ENCODE measurements at places on chromosomes 1 and 21.

- DNase-seq, result no peak
Measured at GRCh38 chr1:166182281-166182680, 15.5 kb upstream of the FAM78B start.

GRCh38 chr21:45860493-45861155 is 120.9 kb upstream of the COL6A1 start:
- DNase-seq, result no peak

- DNase-seq, result no peak
Measured at GRCh38 chr1:96145492-96145891, 576.1 kb upstream of the PTBP2 start.

DNA sequence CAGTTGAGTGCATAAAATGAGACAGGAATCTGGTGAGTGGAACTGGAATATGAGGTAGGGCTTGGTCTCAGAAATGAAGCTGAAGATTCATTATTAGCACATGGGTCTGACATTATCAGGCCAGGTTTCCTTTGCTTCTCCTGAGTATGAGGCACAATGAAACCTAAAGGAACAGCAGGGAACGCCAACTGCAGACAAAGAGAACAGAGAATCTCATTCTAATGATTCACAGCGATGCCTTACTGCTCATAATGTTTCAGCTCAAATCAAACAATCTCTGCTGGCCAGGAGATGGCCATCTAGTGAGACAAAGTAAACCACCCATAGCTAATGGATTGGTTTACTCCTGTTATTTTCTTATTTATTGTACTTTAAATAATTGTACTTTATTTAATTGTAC is 133.5 kb downstream of the C1orf21 start:
- no peak for DNase-seq

GRCh38 chr21:46057710-46058241 is 40.1 kb upstream of the COL6A2 start:
- DNase-seq, result no peak

DNA sequence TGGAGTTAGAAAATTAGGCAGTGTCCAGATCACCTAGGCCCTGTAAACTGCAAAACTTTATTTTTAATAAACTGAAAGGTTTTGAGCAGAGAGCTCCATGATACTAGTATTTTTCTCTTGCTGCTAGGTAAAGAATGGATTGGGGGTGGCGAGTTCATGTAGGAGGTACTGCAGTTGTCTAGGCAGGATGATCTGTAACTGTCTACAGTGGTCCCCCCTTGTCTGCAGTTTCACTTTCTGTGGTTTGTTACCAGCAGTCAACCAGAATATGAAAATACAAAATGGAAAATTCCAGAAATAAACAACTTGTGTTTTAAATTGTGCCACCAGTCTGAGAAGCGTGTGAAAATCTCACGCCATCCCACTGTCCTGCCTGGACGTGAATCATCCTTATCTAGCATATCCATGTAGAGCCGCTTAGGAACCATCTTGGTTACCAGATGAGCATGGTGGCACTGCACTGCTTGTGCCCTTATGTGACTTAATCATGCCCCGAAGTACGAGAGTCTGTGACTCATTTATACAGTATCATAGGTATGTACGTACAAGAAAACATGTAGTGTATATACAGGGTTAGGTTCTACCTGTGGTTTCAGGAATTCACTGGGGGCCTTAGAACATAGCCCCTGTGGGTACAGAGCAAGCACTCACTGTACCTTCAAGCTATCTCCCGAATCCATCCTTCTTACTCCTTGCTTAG is 94.2 kb downstream of the AHCTF1 start:
- DNase-seq, result no peak

DNA sequence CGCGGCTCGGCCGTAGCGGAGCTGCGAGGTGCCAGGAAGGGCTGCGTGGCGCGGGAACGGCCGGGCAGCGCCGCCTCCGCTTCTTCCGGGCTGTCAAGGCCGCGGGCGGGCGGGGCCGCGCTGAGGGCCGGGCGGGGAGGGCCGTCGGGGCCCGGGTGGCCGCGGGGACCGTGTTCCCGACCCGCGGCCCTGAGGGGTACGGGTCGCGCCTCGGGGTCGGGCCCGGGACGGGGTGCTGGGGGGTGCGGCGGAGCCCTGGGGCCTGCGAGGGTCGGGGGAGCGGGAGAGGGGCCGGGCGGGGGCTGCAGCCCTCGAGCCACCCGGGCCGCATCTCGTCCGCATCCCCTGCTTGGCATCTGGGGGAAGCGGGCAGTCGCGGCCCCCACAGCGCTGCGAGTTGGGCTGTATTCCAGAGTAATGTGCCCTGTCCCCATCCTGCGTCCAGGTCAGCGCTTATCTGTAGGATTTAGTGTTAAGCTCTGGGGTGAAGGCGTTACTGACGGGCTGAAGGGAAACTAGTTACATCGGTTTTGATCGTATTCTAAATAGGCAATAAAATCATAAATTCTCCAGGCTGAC is 379 bp downstream of the RER1 start:
- no peak for DNase-seq

- no peak for DNase-seq
Measured at GRCh38 chr1:86753700-86754099, 49.3 kb downstream of the SH3GLB1 start.

DNA sequence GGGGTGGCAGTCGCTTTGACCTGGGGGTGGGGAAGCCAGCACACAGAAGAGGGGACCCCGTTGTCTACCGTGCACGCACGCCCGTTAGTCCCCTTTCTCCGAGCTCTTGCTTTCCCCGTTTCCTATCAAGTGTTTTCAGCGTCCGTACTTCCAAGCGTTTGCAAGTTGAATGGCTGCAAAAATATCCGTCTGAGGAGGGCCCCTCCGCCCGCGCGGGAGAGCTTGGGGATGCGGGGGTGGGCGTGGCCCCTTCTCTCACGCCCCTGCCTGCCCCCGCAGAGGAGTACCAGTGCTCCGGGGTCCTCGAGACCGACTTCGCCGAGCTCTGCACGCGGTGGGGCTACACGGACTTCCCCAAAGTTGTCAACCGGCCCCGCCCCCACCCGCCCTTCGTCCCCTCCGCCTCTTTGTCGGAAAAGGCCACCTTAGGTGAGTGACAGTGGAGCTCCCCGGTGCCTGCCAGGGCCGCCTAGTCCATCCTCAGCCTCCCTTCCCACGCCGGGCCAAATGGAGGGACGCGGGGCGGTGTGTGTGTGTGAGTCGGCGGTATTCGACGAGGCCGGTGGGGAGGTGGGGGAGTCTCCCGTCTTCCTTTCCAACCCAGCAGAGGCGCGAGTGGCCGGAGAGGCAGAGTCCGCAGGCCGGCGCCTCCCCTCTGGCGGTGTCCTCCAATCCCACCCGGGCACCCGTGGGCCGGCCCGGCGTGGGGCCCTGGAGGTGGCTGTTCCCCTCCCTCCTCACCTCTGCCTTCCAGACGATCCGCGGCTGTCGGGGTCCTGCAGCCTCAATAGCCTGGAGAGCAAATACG is 3.4 kb downstream of the LRRC71 start:
- no peak for DNase-seq

GRCh38 chr1:205676002-205676401 is 4.3 kb downstream of the SLC45A3 start:
- no peak for DNase-seq

- DNase-seq, result no peak
Measured at GRCh38 chr1:201221201-201221846, 30.7 kb downstream of the IGFN1 start.

DNA sequence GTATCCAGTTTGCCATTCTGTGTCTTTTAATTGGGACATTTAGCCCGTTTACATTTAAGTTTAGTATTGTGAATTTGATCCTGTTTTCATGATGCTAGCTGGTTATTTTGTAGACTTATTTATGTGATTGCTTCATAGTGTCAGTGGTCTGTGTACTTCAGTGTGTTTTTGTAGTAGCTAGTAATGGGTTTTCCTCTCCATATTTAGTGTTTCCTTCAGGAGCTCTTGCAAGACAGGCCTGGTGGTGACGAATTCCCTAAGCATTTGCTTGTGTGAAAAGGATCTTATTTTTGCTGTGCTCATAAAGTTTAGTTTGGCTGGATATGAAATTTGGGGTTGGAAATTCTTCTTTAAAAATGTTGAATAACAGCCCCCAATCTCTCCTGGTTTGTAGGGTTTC is 69.2 kb upstream of the PDC start:
- no peak for DNase-seq

GRCh38 chr1:68470388-68470970 is 20.7 kb upstream of the RPE65 start:
- no peak for DNase-seq

GRCh38 chr1:168861421-168862004 is 132.5 kb upstream of the DPT start:
- no peak for DNase-seq

GRCh38 chr1:11777658-11778322 is 15.8 kb downstream of the C1orf167 start:
- DNase-seq, result no peak

- DNase-seq, result no peak
Measured at GRCh38 chr1:204323887-204324286, 35.8 kb downstream of the PLEKHA6 start.

DNA sequence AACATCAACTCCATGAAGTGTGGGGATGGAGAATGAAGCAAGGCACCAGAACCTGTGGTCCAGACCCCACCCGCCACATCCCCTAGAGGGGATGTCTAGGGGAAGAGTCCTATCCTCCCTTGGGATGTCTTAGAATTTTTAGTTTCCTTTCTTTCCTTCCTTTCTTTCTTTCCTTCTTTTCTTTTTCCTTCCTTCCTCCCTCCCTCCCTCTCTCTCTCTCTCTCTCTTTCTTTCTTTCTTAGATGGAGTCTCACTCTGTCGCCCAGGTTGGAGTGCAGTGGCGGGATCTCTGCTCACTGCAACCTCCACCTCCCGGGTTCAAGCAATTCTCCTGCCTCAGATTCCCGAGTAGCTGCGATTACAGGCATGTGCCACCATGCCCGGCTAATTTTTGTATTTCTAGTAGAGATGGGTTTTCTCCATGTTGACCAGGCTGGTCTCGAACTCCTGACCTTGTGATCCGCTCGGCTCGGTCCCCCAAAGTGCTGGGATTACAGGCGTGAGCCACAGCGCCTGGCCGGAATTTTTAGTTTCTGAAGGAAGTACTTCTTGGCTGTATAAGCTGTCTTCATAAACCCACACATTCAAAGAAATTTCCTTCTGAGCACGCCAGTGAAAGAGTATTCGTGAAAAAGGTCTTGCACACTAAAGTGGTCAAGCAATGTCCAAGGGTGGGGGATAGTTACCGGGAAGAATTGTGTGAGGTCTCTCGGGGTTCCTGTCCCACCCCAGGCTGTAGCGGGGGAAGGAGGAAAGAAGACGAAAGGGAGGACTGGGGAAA is 20.8 kb upstream of the LEFTY2 start:
- DNase-seq, result no peak

DNA sequence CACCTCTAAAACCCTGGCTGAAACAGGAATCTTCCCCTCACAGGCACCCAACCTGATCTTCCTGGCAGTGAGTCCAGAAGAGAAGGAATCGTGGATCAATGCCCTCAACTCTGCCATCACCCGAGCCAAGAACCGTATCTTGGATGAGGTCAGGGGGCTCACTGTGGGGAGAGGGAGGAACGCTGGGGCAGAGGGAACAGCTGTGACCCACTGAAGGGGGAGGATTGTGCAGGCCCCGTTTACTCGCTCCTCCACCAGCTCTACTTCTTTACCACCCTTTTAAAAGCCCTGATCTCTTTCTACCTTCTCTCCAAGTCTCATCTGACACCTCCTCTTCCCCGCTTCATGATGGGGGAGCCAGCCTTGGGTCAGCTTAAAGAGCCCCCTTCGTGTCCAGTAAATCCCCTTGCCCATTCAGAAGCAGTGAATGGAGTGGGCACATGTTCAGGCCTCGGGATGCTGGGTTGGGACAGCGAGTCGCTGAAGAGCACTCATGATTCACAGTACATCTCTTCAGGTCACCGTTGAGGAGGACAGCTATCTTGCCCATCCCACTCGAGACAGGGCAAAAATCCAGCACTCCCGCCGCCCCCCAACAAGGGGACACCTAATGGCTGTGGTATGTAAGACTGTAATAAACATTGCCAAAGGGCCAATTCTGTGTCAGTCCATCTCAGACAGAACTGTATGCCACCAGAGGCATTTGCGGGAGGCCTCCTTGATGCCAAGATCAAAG is 7.3 kb downstream of the PLEKHO1 start:
- no peak for DNase-seq
